ENCODE measurements at places on chromosomes 6 and 20.

DNA sequence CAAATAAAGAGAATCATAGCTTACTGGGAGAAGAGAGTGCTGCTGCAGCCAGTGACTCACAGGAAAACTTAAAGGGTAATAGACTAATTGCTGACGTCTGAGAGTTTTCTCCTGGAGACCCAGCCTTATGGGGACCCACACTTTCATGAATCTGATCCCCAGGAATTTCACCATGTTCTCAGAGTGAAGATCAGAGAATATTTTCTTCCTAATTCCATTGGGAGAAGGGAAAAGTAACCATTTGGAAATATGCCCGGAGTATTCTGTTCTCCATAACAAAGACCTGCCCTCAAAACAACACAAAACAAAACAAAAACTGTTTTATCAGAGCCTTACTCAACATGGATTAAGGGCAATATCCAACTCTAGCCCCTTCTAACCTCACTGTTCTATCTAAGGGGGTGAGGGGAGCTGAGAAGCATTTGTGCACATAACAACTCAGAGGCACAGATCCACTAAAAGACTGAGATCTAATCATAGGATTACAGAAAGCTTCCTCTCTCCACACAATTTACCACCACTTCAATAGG is 168.2 kb upstream of the SSTR4 start:
- DNase-seq: no peak

DNA sequence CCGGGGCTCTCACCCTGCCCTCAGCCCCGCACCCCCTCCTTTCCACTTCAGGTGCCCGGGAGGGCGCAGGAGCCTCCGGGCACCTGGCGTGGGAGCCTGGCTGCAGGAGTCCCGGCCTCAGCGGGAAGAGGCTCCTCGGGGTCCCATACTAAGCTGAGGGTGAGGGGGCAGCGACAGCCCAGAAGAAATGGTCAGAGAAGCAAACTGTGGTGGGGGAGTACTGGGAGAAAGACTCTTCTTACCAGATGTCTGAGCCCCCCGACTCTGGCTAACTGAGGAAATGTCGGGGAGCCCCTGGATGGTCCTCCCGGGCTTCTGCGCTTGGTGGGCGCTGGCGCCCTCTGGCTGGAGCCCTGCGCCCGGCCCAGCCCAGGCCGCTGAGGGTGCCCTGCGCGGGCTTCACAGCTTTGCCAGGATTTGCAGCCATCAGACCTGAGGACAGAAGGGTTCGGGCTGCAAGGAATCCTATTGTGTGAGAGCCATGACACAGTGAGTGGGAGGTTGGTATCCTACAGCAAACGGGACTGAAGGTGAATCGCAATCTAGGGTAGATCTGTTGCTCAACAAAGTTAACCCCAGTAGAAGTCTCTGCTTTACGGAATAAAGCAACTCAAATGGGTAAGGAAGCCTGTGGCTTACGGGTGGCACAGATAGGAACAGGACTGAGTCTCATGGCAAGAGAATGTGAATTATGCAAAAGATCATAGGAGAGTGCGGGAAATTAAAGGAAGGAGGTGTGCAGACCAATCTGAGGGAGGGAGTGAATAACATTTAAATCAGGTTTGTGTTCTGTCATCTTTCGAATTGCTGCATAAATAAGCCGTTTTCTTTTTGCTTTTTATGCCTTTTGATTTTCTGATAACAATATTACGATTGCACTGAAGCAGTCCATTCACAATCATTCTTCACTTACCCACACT is 639 bp upstream of the RCAN2 start:
- peak; percentile 36 for DNase-seq

DNA sequence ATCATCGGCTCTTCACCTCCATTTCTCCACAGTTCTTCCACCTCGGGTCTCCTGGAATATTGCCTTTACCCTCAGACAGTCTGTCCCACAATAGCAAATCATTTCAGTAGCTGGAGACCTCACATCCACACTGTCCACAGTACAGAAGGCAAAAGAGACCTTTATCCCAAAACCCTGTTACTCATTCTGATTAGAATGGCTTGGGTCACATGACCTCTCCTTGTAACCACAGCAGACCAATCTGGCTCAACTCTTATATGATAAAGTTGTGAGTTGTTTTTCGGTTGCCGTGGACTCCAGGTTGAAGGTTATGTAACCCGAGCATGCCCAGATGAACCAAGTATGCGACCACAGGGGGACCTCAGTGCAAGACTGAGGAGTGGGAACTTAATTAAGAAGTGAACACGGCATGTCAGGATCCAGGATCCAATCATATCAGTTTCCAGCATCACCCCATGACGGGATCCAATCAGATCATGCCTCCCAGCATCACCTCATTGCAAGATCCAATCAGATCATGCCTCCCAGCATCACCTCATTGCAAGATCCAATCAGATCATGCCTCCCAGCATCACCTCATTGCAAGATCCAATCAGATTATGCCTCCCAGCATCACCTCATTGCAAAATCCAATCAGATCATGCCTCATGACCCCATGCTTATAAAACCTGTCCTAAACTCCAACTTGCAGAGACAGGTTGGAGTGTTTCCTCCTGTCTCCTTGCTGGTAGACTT is 68.7 kb downstream of the LY86 start:
- no peak for DNase-seq

DNA sequence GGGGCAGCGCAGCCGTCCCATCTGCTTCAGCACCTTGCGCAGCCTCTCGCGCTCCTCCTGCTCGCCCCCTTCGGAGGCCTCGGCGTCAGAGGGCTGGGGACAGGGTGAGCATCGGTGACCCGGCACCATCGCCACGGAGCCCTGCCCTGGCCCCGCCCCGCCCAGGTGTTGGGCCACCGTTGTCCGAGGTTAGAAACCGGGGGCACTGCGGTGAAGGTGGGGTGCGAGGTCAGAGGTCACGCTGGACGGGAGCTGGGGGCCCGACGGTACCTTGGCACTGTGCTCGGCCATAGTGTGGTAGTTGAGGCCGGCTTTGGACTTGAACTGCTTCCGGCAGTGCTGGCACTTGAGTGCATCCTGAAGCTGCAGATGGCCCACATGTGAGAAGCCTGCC is 6.4 kb downstream of the ZNF512B start:
- no peak for DNase-seq

DNA sequence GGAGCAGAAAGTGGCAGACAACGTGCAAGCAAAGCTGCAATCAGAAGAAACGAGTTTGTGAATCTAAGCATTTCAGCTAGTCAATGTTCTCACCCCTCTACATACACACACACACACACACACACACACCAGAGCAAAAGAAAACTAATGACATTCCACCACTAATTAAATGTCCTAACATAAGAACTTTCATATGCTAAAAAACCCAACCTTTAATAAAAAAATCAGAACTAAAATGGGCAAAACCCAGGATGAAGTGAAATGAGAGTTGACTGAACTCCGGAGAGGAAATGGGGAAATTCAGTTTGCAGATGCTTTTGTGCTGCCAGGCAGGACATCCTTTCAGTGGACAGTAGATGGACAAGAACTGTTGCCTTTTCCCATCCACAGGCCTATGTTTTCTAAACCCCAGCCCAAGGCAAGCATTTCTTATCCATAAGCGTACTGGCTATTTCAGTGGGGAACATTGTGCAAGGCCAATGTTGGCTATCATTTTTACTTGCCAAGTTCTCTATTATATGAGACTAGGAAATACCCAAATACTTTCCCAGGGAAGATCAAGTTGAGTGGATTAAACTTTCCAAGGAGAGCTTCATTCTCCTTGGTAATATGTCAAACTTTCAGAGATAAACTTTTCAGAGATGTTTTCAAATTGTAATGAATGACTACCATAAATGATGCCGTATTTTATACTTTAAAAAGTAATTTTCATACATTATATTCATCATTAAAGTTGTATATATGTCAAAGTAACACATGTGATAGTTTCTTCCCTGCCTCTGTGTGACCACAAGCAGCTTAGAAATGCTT is 27.3 kb downstream of the RIN2 start:
- no peak for DNase-seq

DNA sequence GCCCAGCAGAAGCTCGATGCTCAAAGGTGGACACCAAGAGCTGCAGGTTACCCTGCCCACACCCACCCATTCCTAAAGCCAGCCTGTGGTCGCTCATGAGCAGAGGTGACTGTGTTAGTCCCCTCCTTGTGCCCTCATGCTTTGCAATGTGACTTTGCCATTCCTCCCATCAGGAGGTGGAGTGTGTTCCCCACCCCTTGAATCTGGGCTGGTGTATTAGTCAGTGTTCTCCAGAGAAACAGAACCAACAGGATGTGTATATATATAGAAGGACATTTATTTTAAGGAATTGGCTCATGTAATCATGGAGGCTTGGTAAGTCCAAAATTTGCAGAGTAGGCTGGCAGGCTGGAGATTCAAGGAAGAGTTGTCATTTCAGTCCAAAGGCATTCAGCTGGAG is 54.4 kb upstream of the RNF24 start:
- DNase-seq: no peak

- DNase-seq: no peak
Observed at GRCh38 chr6:109961611-109962041, 16.5 kb upstream of the GPR6 start.

DNA sequence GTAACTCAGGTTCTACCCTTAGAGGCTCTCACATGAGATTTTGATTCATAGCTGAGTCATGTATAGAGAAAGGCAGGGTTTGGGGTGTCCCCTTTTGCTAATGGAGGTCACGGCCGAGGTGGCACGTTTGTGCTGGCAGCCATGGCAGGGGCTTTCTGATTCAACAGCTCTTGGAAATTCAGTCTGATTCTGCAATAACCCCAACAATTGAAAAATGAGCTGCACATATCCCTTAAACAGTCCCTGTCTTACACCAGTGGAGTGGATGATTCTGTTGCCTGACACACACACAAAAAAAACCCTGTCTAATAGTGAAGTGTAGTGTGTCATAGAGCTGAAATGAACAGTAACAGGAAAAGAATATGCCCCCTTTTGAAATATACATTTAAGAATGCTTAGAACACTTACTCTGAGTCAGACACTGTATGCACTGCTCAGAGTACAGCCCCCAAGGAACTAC is 40.4 kb upstream of the ARG1 start:
- DNase-seq: no peak

GRCh38 chr20:10201321-10201870 is 17.2 kb upstream of the SNAP25 start:
- DNase-seq: no peak

- no peak for DNase-seq
Observed at GRCh38 chr6:41372832-41373626, 37.6 kb downstream of the NCR2 start.

DNA sequence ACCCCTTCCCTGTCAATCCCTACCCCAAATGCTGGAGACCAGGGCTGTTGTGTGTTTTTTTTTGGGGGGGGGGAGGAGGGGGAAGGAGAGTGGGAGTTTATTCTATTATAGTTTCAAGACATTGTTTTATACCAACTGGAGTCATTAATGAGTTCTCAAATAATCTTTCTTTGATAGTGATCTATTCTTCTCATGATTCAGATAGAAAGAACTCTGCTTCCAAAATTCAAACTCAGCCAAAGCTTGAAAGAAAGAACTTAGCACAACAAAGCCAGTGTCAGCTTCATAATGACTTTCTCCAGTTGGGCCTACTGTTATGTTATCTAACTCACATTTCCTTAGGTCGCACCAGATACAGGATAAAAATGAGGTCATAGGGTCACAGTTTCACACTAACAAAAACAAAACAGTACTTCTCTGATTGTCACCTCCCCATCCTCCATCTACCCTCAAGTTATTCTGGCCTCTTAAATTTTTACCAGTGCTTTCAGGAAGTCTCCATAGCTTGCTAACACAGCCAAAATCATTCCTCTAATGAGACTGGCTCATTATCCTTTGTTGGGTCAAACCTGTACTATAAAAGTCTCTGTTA is 19.0 kb upstream of the MAP3K7 start:
- DNase-seq: no peak

GRCh38 chr6:42264852-42265390 is 47.3 kb upstream of the MRPS10 start:
- DNase-seq: no peak

DNA sequence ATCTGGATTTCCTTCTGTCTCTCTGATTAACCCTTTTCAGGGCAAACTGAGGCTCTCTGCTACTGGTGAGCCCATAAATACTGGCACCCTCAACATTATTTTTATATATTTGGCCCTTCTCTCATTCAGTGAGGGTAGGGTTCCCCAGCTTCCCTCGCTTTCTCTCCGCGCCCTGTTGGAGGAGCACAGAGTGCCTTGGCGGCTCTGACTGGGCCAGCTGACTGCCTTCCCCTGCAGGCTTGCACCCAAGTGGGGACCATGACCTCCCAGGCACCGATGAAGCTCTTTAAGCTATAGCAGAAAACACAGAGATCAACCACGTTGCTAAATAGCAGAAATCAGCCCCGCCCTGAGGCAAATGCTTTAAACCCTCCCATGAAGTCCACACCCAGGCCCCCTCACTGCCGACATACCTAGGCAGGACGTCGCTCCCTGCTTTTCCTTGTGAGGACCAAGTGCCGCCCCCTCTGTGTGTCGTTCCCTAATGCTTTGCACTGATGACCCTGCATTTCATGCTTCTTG is 105.0 kb downstream of the HUS1B start:
- DNase-seq: no peak

DNA sequence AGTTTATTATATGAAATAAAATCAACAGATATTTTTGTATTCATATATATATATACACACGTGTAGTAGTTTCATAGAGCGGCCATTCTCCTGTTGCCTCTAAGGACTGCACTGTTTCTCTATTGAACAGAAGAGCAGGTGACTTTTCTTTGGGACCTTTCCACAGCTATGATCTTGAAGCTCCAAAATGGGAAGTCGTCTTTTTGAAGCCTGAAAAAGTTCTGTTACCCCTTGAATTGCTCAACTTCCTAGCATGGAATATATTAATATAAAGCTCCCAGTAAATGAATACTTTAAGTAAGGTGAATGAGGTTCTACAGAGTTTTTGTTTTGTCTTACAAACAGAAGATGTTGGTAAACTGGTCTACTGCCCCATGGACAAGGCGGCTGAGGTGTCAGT is 42.2 kb upstream of the ADTRP start:
- DNase-seq: no peak

DNA sequence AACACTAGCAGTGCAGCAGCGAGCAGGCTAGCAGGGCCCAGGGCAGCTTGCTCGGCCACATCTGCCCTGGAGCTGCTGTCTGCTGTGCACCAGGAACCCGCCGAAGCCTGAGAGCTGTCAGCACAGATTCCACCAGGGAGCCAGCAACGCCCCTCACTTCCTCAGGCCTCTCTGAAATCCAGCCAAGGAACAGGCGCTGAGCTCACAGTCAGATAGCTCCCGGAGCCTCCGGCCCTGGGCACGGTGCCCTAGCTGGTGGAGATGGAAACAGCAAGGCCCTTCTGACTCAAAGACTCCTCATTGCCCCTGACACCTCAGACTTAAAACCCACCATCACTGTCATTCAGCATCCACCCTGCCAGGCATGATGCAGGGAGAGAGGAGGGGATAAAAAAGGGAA is 839.4 kb downstream of the MAFB start:
- no peak for DNase-seq
